ENCODE measurements at places on chromosomes 3 and 15. TPM values are rescaled to one million over a fixed set of nuclear protein-coding genes. Genes with fewer than 3 reads are reported as not detected.

Gene SLC28A1
- not detected for total RNA-seq

Gene KIF23
- total RNA-seq = 13.8 TPM

Gene MINAR1
- 0.51 TPM for total RNA-seq

Gene MRPL46
- total RNA-seq = 20.3 TPM

Gene PLIN1
- under 0.01 TPM for total RNA-seq

Gene XCR1
- total RNA-seq = not detected

Gene IL1RAP
- 3.5 TPM for total RNA-seq

Gene DTWD1
- total RNA-seq = 16.6 TPM

Gene ROPN1B
- total RNA-seq = not detected

Gene CPLX3
- not detected for total RNA-seq

Gene PLA2G4E
- total RNA-seq = not detected

Gene VPS33B
- total RNA-seq = 15.0 TPM

Gene PAQR5
- under 0.01 TPM for total RNA-seq

Gene ZBED2
- not detected for total RNA-seq

Gene LRRC15
- 0.51 TPM for total RNA-seq

Gene ISG20
- 49.4 TPM for total RNA-seq

Gene CRYGS
- 2.4 TPM for total RNA-seq

Gene CAPN3
- 2.4 TPM for total RNA-seq

Gene AADACL2
- total RNA-seq = not detected

Gene SCAMP5
- 11.6 TPM for total RNA-seq

Gene HES1
- 45.8 TPM for total RNA-seq

Gene C3orf49
- not detected for total RNA-seq

Gene GOLGA8G
- not detected for total RNA-seq

Gene NANOGP8
- total RNA-seq = not detected

Gene TAGLN3
- 0.19 TPM for total RNA-seq

Gene NEK10
- 2.0 TPM for total RNA-seq

Gene TCTA
- total RNA-seq = 24.8 TPM

Gene FBXW12
- total RNA-seq = not detected

Gene CPN2
- total RNA-seq = not detected

Gene SNTN
- not detected for total RNA-seq

Gene ROPN1
- not detected for total RNA-seq

Gene MYEF2
- 8.4 TPM for total RNA-seq

Gene FETUB
- total RNA-seq = not detected

Gene OSBPL10
- 27.7 TPM for total RNA-seq

Gene SUCNR1
- total RNA-seq = not detected

Gene KNG1
- not detected for total RNA-seq

Measured in dermis blood vessel endothelial cell (primary cell).